ENCODE measurements at places on chromosomes 2 and 18.

DNA sequence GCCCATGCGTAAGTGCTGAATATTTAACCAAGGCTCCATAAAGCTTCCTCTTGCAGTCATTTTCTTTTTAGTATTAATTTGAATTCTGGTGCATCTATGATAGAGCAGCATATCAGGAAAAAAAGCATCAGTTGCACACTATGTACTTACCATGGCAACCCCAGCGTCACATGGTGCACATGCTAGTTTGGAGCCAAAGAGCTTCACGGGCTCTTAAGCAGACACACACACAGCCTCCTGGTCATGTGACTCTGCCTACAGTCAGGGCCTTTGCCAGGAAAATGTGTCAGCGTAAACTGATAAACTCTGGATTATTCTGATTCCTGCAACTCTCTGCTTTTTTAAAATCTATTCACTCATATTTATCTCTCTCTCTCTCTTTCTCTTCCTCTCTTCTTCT, 30.2 kb downstream of the NYAP2 start:
- DNase-seq = no peak

- no peak for DNase-seq
Measured at GRCh38 chr18:66377291-66377690, 226.6 kb downstream of the CDH19 start.

DNA sequence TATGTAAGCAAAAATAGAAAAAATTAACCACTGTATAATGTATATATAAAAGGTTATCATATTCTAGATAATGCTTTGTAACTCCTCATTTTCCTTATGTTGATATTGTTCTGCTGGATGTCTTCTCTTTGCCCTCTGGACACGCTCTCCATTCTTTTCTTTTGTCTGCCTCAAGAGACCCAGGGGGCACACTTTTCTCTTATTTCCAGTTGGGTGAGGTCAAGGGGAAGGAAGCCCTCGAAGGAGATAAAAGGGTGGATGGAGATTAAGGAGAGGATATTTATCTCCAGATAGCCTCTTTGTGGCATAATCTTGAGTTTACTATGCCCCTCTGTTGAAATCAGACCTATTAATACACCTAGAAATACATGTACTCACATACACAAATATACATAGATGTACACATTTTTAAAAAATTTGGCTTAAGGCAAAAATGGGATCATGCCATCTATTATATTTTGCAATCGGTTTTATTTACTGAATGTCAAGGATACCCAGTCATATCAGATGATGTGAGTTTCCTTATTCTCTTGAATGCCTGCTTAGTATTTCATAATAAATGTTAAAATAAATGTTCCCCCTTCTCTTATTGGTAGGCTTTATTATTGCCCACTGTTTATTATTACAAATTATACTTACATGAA, 65.3 kb downstream of the LCLAT1 start:
- no peak for DNase-seq

DNA sequence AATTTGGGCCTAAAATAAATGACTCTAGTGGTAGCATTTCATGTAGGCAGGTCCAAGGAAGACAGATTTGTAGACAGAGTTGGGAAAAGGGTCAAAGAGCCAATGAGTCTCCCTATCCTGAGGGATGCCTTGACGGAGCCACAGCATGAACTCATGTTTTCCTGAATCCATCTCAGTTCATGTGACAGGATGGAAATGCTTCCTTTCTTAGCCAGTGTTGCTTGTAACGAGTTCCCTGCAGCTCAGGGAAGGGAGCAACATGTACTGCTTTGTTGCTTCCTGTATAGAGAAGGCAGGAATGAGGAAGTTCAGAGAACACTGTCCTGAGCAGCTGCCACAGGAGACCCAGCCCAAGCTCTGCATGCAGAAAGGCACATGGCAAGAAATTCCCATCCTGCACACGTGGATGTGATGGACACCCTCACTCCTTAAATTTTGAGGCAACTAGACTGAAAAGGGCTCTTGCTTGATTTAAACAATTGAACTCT, 27.9 kb downstream of the TMEM17 start:
- no peak for DNase-seq

GRCh38 chr2:103008586-103008985, 246.8 kb downstream of the TMEM182 start:
- DNase-seq = no peak

GRCh38 chr2:149579972-149580882, 7.3 kb downstream of the MMADHC start:
- DNase-seq = no peak

- DNase-seq = no peak
Measured at GRCh38 chr2:28557389-28558131, 61.7 kb downstream of the PLB1 start.

DNA sequence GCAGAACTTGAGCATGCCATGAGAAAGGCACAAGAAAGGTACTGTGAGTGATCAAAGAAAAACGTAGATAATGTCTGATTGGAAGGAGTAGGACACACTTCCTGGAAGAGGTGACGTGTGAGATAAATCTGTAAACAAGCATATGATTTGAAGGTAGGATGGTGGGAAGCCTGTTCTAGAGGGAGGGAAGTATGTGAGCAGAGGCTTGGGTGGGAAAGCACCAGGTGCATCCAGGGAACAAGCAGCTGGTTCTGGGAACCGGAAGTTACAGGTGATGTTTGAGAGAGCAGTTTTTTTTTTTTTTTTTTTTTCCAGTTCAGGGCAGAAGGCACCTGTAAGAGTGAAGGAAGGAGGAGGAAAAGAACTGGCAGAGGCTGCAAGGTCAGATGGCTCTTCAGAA, 116.6 kb upstream of the EFEMP1 start:
- no peak for DNase-seq

DNA sequence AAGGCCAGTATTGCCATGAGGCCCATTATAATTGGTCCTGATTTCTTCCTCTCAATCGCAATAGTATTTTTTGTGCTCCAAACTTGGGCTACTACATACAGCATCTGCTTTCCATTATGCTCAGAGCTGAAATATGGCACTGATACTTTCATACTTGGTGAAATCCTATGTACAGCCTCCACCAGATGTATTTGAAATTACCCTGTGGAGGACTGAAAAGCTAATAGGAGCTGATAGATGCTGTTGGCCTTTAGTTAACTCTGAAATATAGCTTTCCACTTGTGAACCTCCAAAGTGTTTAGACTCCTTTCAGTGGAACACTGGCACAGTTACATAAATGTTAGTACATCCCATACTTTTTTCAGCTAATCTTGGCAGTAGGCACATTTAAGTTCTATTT, 205.7 kb downstream of the NEDD4L start:
- no peak for DNase-seq

- no peak for DNase-seq
Measured at GRCh38 chr18:67151366-67151765, 365.2 kb downstream of the DSEL start.

- DNase-seq = no peak
Measured at GRCh38 chr2:193199322-193199721, 1004.6 kb upstream of the TMEFF2 start.

DNA sequence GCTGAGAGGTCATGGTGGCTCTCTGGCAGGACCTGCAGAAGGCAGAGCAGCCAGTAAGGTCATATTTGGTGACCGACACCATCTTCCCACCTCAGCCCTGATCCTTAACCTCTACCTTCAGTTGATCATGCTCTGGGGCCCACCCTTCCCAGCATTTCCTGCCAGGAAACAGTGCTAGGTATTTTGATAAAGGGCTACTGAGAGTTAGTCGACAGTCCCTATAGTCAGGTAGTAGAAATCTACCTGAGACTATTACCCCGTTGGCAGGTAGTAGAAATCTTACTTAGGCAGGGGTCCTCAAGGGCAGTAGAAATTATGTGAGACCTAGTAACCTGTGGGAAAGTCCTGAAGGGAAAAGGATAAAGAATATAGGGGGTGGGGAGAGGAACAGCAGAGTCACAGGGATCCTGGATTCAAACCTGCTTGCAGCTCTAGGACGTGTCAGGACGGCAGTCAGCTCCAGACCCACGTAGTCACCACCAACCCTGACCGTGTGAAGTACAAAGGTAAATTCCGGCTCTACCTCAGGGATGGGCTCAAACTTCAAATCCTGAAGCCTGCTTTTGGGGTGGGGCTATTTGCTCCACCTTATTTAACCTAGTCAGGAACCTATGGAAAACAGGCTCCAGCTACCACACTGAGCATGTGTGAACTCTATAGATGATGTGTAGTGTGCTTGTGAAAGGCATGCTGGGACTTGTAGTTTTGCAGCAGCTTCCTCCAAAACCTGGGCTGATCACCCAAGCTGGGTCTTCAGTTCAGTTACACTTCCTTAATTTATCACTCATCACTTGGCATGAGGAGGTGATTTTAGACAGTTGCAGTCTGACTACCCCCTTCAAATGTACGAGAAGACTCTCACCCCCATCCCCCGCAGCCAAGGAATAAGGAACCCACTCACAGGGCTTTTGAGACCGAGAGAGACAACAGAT, at the start of gene DQX1:
Gene DQX1 (minus strand): TSS at position 515 of the 932 bp plus-strand sequence. CDS start 502 bp downstream, at position 13.
- DNase-seq = peak; percentile 18

- DNase-seq = no peak
Measured at GRCh38 chr2:168964251-168964807, 63.2 kb downstream of the G6PC2 start.

GRCh38 chr2:229153267-229153666, 117.8 kb downstream of the PID1 start:
- DNase-seq = no peak

GRCh38 chr2:127100251-127101047, 6.5 kb downstream of the BIN1 start:
- DNase-seq = no peak

- no peak for DNase-seq
Measured at GRCh38 chr2:200461846-200462710, 47.8 kb downstream of the KCTD18 start.

DNA sequence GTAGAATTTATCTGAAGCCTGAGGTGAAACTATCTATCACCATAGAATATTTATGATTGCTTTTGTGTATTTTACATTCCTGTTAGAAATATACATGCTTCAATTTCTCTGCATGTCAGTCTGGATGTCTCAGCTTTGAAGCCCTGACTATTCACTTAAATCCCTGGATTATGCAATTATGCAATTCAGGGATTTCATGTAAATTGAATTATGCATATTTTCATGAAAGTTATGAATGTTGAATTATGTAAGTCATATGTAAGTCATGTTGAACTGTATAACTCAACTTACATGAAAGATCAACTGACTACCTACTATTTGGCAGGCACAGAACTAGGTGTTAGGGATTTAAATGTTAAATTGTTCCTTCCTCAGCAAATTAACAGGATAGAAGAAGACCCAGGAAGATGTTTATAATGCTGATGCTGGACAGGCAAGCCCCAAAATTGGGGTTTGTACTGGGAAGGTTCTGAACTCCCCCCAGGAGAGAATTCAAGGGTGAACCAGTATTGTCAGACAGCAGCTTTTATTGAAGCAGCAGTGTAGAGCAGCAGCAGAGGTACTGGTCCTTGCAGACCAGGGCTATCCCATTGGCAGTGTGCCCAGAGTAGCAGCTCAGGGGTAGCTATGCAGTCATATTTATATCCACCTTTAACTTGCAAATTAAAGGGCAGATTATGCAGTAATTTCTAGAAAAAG, 236.5 kb downstream of the ZNF804A start:
- no peak for DNase-seq

GRCh38 chr2:203743441-203743981, 37.1 kb downstream of the CD28 start:
- no peak for DNase-seq

DNA sequence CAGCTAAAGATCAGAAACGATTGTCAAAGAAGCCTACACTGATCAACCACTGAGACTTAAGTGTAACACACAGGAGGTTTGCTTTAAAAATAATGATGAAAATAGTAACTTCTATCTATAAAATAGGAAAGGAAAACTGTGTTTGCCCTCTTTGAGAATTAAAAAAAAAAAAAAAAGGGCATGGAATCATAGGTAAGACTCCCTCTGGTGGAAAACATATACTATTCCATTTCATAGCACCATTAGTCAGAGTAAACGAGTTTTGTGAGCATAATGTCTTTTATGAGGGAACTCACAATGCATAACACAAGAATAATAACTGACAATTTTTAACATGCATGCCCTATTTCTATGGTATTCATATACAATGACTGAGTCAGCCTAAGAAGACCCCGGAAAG, 36.3 kb downstream of the SLC35F5 start:
- no peak for DNase-seq

DNA sequence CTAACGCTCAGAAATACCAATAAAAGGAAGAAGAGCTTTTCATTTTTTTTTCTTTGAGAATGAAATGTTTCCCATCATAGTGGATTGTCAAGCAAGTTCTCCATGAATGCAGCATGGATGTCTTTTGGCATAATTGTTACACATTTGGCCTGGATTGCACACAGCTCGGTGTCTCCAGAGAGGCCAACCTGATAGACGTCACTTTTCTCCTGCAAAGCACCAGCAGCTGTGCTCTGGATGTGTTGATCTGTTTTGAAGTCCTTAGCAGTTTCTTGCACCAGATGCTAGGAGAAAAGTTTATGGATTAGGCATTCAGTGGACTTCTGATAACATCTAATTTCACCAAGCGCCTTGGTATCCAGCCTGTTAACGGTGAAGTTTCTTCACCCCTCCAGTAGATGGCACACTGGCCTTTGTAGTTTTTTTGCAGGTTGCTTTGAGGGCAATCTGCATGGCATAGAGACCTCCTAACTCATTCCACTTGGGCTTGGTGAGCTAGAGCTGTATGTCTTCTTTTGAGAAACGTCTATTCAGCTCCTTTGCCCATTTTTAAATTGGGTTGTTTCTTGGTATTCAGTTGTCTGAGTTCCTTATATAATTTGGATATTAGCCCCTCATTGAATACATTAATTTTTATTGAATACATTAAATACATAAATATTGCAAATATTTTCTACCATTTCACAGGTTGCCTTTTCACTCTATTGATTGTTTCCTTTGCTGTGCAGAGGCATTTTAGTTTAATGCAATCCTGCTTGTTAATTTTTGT, 59.7 kb downstream of the PTH2R start:
- no peak for DNase-seq

DNA sequence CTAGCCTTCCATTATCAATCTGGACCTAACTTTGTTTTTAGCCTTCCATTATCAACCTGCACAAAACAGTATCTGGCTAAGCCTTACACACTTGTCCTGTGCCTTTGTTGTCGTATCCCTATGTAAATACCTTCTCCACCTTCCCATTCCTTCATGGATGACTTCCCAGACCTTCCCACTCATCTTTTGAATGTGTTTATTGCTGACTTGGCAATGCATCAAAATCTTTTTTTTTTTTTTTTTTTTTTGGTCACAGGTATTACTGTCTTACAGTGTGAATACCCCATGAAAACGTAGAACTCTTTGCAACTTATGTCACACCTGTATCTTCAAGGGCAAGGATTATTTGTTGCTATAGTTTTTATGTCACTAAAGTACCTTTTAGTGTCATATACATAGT, 25.7 kb downstream of the RPE start:
- no peak for DNase-seq

- DNase-seq = no peak
Measured at GRCh38 chr2:28545590-28546200, 49.8 kb downstream of the PLB1 start.

DNA sequence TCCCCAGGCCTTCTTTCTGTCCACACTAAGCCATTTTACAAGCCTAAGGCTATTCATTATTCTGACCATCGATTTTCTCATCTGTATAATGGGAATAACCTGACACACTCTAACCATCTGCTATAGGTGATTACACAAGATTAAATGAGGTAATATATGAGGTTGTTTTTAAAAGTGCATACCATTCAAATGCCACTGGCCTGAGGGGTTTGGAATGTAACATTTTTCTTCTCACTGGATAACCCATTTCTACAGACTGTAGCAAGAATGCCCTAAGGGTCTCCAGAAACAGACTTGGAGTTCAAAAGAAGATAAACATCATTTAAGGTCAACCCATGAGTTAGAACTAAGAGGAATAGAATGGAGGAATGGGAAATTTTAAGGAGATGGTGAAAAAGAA, 111.7 kb upstream of the SETBP1 start:
- DNase-seq = no peak

- DNase-seq = no peak
Measured at GRCh38 chr2:126950504-126950903, 51.8 kb downstream of the TEX51 start.

Measured in stimulated activated naive CD4-positive, alpha-beta T cell (primary cell).